ENCODE measurements at places on chromosomes 12 and 14. TPM values are rescaled to one million over a fixed set of nuclear protein-coding genes. Genes with fewer than 3 reads are reported as not detected.

- no peak for DNase-seq
Measured at GRCh38 chr12:92140896-92141536, 4.6 kb downstream of the BTG1 start.

GRCh38 chr12:32583534-32583933 lies 95.6 kb upstream of the DNM1L start:
- no peak for DNase-seq

GRCh38 chr14:61178226-61179060 lies 102.7 kb downstream of the TMEM30B start:
- DNase-seq: peak; percentile 93

- DNase-seq: no peak
Measured at GRCh38 chr14:53472306-53472705, 319.2 kb upstream of the DDHD1 start.

- peak; percentile 92 for DNase-seq
Measured at GRCh38 chr12:29320295-29321085, 60.5 kb downstream of the ERGIC2 start.

DNA sequence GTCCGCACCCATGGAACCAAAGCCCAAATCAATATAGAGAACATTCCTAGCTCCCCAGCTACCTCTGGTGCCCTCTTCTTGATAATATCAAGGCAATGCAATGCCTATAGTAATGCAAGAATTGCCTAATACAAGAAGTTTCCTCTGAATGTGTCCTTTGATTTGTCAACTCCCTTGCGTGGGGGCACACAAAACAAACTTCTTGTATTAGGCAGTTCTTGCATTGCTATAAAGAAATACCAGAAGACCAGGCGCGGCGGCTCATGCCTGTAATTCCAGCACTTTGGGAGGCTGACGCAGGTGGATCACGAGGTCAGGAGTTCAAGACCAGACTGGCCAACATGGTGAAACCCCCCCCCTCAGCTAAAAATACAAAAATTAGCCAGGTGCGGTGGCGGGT lies 10.4 kb upstream of the ITPK1 start:
- no peak for DNase-seq

- DNase-seq: no peak
Measured at GRCh38 chr14:23047034-23047634, 5.1 kb downstream of the PSMB11 start.

- DNase-seq: no peak
Measured at GRCh38 chr14:93464271-93464670, 33.5 kb downstream of the UNC79 start.

DNA sequence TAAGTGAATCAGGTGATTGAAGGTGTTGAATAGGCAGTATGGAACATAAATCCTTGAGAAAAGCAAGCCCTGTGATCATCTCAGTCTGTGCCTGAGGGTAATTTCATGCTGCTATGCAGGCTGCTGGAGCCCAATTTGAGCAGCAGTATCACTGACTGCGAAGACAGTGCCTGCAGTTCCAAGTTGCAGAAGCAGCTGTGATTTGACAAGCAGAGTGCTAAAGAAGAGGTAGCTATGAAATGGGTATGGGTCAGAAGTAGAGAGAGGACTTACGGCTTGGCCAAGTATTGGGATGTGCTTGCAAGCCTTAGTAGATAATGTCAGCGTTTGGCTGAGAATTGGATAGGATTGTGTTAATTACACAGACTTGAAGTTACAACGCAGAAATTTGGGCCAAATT lies 22.5 kb downstream of the PIK3C2G start:
- DNase-seq: no peak

GRCh38 chr14:74593241-74593953 lies 18.6 kb downstream of the LTBP2 start:
- no peak for DNase-seq

- DNase-seq: no peak
Measured at GRCh38 chr14:60188115-60188514, 22.9 kb upstream of the DHRS7 start.

Gene COPZ1
- 206 TPM for total RNA-seq

Gene DBX2
- total RNA-seq: not detected

Gene TXNRD1
- 803 TPM for total RNA-seq

Gene CD69
- not detected for total RNA-seq

All from HFFc6 (cell line).